ENCODE measurements at places on chromosomes 11 and 22. TPM values are rescaled to one million over a fixed set of nuclear protein-coding genes. Genes with fewer than 3 reads are reported as not detected.

GRCh38 chr22:37764622-37765021 is 43.1 kb upstream of the GCAT start:
- no peak for DNase-seq

DNA sequence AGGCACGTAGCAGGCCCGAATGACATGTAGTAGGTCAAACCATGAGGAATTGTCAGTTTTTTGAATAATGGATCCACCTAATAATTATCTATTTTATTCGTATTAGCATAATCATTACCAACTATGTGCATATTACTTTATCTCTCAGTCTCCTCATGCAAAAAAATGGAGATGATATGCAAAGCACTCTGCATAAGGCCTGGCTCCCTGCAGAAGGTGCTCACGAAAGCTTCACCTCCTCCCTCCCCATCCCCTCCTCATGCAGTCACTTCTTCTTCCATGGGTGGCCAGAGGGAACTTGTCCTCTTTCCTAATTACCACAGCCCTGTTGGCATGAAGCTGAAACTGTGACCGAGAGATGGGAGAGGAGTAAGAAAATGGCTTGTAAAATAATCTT is 20.8 kb upstream of the TSKU start:
- DNase-seq, result no peak

GRCh38 chr11:123211981-123212380 is 16.9 kb upstream of the CLMP start:
- no peak for DNase-seq

GRCh38 chr11:27427183-27427980 is 45.2 kb downstream of the LGR4 start:
- no peak for DNase-seq

DNA sequence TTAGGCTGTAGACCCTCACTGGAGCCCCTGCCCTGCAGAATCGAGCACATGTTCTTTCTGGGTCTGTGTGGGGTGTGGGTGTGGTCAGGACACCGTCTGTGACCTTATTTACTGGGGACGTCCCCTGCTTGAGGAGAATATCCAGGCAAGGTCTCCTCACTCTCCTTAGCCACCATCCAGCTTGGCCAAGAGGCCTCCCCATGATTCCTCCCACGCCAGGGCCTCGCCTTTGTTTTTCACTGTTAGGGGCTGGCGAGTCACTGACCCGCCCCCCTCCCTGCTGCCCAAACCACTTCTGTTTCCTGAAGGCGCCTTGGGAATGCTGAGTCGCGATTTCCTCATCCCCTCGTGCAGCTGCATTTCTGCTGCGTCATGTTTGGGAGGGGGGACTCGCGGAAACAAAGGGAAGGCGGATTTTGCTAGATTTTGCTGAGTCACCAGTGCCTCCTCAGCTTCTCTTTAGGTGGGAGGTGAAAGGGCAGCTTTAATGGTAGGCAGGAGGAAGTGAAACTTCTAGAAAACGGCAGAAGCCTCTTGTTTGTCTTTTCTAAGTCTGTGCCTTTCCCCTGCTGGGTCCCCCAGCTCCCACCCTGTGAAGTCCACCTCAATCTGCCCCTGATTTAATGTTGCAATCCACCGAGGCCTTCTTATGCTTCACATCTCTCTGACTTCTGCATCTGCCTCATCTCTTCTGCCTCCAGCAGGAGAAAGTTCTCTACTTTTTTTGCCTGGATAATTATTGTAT is 4.0 kb upstream of the HMOX1 start:
- DNase-seq, result peak; percentile 94

- DNase-seq, result no peak
Measured at GRCh38 chr22:49657275-49657973, 170.2 kb downstream of the BRD1 start.

Gene TNNT3
- 22.9 TPM for total RNA-seq

Gene PKP3
- total RNA-seq, result 1.2 TPM

Gene TRIM49C
- not detected for total RNA-seq
